Thyroid gland (tissue), 4 donors: ENCODE measurements at places on chromosomes 5 and 9. TPM values are rescaled to one million over a fixed set of nuclear protein-coding genes. Genes with fewer than 3 reads are reported as not detected.

GRCh38 chr9:104808035-104808614 is 44.2 kb downstream of the NIPSNAP3B start:
- peak; percentile 54 for DNase-seq

TRAF1 gene
- 5.7 TPM for total RNA-seq

DNA sequence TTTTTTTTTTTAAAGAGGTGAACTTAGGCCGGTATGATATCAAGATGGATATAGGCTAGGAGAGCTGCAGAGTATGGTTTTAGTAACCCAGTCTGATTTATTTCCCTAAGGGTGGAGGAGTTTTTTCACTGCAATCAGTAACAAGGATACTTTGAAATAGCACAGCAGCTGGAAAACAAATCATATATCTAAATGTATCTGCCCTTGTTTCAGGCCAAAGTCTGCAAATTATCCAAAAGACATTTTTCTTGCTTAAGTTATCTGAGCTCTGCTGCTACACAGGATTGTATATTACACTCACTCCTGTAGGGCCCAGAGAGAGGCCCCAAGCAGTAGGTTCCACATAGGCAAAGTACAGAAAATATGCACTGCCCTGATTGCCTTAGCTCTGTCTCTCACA is 222.4 kb downstream of the NTRK2 start:
- DNase-seq: no peak

LAMC3 gene
- 3.9 TPM for total RNA-seq

- DNase-seq: no peak
These were observed 3.0 kb downstream of the EIF4EBP3 start for GRCh38 chr5:140550147-140551079.

DNA sequence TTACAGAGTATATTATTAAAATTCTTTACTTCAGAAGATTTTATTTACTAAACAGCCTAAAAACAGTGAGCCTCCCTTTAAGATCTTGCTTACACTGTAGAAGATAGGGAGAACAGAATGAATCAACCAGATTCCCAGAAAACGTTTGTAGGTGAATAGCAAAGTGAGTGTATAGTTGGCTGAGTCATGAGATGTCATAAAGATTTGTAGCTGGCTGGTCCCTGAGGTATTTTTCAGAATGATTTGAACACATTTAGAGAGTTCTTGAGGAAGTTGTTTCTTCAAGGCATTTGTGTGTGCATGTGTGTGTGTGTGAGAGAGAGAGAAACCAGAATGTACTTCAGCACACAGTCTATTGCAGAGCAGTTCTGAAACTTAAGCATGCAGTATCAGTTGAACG is 159.4 kb upstream of the PRR16 start:
- no peak for DNase-seq

- DNase-seq: peak; percentile 34
These were observed 3.8 kb upstream of the NPDC1 start for GRCh38 chr9:137049544-137050449.

- no peak for DNase-seq
These were observed 2.7 kb downstream of the OR2V2 start for GRCh38 chr5:181149806-181150733.

GRCh38 chr9:21812946-21813568 is 10.6 kb downstream of the MTAP start:
- peak; percentile 37 for DNase-seq
